ENCODE measurements at places on chromosomes 3 and 15.

GRCh38 chr3:4984511-4984864 is 5.3 kb downstream of the BHLHE40 start:
- DNase-seq: no peak

GRCh38 chr3:103134023-103134724 is 699.4 kb downstream of the ZPLD1 start:
- DNase-seq: no peak

- no peak for DNase-seq
These were observed 249.3 kb upstream of the TGFBR2 start for GRCh38 chr3:30356866-30357753.

GRCh38 chr3:112303764-112304325 is 9.8 kb upstream of the SLC9C1 start:
- DNase-seq: no peak

DNA sequence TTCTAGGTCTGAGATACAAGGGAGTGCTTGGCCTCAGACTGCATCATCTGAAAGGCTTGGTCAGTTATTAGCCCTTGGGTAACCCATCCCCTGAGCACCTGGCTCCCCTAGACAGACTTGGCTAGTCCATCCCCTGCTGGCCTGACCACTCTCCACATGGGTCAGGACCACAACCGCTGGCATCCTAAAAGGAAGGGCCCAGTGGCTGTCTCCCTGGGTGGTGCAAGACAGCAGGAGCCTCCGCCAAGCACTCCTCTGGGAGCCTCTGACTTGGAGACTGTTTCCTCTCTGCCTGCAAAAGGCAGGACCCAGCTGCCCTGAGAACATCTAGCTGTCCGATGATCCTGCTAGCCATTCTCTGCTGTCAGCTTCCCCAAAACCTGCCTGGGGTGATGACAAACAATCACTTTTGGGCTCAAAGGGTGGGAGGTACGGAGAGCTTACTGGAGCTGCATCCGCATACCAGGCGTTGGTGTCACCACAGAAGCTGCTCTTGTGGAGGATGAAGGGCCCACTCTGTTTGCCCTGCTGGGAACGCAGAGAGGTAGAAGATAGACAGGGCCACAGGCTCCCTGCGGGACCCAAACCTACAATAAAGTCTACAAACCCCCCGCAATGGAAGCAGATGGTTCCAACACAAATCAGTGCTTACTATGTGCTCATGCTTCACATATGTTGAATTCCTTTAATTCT is 108.0 kb upstream of the PRR20G start:
- no peak for DNase-seq

- no peak for DNase-seq
These were observed 34.8 kb upstream of the RPL32 start for GRCh38 chr3:12875857-12876836.

GRCh38 chr15:101167753-101168462 is 83.9 kb downstream of the CHSY1 start:
- DNase-seq: peak; percentile 9

GRCh38 chr3:126827121-126827520 is 123.1 kb downstream of the CHCHD6 start:
- DNase-seq: no peak

DNA sequence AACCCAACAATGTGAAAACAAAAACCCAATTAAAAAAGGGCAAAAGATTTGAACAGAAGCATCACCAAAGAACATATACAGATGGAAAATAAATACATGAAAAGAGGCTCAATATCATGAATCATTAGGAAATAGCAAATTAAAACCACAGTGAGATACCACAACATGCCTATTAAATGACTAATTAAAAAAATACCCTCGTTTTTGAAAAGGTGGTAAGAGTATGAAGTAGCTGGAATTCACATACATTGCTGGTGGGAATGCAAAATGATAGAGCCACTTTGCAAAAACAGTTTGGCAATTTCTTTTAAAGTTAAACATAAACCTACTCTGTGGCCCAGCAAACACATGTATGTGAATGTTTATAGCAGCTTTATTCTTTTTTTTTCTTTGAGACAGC is 75.8 kb downstream of the B3GNT5 start:
- DNase-seq: no peak

GRCh38 chr3:119598410-119599098 is 869 bp downstream of the PLA1A start:
- DNase-seq: no peak

GRCh38 chr3:122031123-122031468 is 9.0 kb upstream of the ILDR1 start:
- DNase-seq: no peak

GRCh38 chr3:25495304-25495703 is 67.2 kb downstream of the RARB start:
- no peak for DNase-seq

- DNase-seq: no peak
These were observed 111.2 kb upstream of the SAMMSON start for GRCh38 chr3:69888040-69888942.

DNA sequence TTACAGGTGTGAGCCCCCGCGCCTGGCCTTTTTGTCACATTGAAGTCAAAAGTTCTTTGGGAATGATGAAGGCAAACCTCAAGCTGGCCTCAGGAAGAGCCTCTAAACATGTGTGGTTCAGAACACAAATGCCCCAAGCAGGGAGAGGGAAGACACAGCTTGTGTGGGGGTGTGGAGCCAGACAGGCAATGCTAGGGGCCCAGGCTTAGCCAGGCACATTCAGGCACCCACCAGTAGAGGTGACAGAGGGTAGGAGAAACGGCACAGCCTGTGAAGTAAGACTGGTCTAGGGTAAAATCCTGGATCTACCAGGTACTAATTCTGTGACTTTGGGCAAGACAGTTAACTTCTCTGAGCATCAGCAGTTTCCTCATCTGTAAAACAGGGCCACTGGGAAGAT is 3.5 kb downstream of the HDC start:
- DNase-seq: no peak

DNA sequence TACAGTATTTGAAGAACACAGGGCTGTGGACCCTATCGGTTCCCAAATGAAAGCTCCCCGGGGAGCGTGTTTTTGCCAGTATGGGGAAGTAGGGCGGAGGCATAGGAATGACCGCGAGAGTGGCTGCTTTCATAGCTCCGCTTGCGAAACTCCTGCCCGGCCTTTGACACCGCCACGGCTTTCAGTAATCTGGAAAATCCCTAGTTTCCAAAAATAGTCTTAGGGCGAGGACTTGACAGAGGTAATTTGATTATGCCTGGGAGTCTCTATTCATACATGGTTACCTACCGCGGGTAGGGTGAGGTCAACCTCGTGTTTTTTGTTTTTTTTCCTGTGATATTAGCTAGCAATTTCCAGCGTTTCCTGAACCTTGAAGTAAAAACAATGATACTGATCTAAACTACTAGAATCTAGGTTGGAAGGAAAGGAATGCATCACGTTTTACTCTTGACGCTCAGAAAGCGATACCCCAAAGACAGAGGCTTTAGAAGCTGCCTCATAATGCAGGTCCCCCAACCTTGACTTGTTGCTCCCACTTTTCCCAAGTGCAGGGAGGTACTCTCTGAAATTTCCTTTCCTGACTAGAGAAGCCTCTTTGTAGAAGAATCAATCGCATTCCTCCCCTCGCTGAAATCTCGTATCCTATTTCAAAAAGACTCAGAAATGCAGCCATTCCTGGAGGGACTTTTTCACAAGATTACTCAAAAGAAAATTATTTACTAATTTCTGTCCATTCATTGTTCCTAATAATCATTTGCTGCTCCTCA is 894 bp upstream of the CCNL1 start:
- peak; percentile 17 for DNase-seq

- no peak for DNase-seq
These were observed 43.0 kb downstream of the USP13 start for GRCh38 chr3:179695672-179696313.

- DNase-seq: no peak
These were observed 14.7 kb downstream of the MCTP2 start for GRCh38 chr15:94246016-94246415.

DNA sequence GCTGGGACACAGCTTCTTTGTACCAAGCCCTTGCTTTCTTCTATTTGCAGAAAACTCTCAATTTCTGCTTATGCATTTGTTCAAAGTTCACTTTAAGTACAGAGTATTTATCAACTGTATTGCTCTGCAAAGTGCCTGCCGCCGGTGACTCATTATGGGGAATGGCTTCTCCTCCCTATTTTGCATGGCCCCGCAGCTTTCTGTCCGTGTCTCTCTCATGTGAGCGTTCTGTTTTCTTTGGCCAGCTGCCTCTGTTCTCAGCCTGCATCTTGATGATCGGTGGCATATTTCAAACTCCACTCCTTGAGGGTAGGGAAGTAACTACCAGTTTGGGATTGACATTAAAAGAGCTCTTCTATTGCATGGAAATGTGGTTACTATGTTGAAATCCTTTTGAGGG is 28.6 kb upstream of the ST8SIA2 start:
- no peak for DNase-seq

GRCh38 chr3:122052968-122053367 is 2.2 kb upstream of the CD86 start:
- no peak for DNase-seq

- no peak for DNase-seq
These were observed 80.7 kb downstream of the SQOR start for GRCh38 chr15:45715528-45715927.

DNA sequence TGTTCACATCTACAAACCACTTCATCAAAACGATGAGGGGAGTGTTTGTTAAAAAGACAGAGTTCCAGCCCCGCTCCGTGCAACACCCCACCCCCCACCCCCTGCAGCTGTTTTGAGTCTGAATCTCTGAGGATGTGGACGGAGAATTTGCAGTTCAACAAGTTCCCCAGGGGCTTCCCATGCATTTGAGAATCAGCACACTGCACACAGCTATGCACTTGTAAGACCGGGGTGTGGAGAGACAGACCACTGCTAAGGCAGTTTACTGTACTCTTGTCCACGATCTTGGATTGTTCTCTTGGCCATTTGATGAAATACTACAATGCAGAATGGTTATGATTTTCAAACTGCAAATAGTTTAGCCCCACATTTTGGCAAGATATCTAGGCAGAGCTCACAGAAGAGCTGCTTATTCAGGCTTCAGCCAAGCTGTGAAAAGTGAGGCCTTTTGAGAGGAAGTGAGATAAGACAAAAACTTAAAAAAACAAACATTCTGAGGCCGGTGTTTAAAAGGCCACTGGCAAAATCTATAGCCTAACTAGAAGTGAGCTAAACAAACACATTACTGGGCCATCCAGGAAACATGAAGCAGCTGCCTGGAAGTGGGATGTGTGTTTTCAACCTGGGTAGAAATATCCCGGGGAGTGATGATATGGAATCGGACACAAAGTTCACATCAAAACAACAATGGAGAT is 308.2 kb upstream of the ADAMTS9 start:
- no peak for DNase-seq

- DNase-seq: no peak
These were observed 57.8 kb upstream of the SPPL2A start for GRCh38 chr15:50823281-50823680.

DNA sequence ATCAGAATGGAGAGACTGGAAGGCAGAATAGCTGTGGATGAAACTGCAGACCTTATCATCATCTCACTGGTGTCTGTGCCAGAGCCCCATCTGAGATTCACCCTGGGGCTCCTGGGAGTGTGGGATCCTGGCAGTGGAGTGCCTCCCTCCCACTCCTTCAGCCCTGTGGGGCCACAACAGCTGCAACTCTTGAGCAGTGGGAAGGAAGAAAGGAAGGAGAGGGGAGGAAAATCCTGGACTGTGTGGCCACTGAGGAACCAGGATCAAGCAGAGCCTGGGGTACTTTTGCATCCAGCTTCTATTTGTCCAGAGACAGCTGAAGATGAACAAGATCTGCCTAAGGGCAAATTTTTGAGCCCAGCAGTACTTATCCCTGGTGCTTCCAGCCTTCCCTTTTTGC is 13.1 kb upstream of the ALDH1A2 start:
- DNase-seq: no peak

GRCh38 chr15:64045774-64046420 is 388 bp downstream of the DAPK2 start:
- DNase-seq: no peak

- DNase-seq: no peak
These were observed 108.5 kb upstream of the PFN2 start for GRCh38 chr3:150079029-150079739.

Measured in stimulated activated CD4-positive, alpha-beta T cell treated with anti-CD3 and anti-CD28 coated beads, TNF-alpha, amount 100 ng/mL, for 1 hour (primary cell).